Activated gamma-delta T cell (primary cell): ENCODE measurements at places on chromosomes 2 and 18.

DNA sequence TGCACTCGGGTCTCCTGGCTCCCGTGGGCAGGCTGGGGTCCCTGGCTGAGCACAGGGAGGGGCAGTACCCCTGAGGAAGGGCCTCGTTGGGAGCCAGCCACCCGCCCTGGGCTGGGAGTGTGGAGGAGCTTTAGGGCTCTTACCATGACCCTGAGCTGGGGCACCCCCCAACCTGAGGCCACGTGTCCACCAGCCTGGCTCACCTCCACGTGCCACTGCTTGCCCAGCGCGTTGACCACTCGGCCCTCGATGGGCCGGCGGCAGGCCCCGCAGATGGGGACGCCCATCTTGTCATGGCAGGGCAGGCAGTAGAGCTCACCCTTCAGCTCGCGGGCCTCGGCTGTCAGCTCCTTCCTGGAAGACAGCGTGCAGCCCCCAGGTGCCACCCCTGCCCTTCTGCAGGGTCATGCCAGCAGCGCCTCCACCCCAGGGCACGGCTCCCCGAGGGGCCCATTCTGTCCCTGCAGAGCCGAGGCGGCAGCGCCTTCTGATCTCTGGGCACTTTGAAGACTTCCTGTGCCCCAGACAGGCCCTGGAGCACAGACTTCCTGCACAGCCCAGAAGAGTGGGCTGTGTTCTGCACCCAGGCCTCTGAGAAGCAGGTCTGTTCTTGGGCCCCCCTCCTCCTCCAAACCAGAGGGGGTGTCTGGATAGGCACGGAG, 4.0 kb upstream of the GPR17 start:
- DNase-seq: no peak

- no peak for DNase-seq
These were observed 164.9 kb downstream of the INHBB start for GRCh38 chr2:120510751-120511395.

- no peak for DNase-seq
These were observed 1.2 kb downstream of the NEMP2 start for GRCh38 chr2:190533175-190533967.

- DNase-seq: no peak
These were observed 385.4 kb upstream of the SYT4 start for GRCh38 chr18:43662657-43663056.

DNA sequence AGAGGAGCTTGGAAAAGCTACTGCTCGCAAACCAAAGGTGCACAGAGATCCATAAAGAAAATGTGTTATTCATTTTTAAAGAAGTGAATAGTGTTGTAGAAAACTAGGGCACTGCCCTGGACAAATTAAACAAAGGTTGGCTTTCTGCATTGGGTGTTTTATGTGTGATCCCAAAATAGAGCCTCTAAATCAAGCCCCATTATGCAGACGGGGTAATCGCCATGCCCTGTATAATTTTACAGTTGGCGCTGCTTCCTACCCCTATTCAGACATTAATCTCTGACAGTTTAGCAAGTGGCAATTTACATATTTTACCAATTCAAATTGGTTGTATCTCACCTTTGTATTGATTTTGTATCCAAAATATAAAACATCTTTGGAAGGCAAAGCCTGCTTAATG, 109.1 kb downstream of the PID1 start:
- DNase-seq: no peak

GRCh38 chr2:8612734-8613179, 69.1 kb upstream of the ID2 start:
- DNase-seq: no peak

- no peak for DNase-seq
These were observed 75.5 kb upstream of the LPIN2 start for GRCh38 chr18:3088449-3088848.

- no peak for DNase-seq
These were observed 530.8 kb upstream of the ZNF804A start for GRCh38 chr2:184067502-184067901.

GRCh38 chr2:133477616-133477990, 90.7 kb downstream of the NCKAP5 start:
- DNase-seq: no peak

GRCh38 chr2:73386342-73386868, 769 bp downstream of the ALMS1 start:
- DNase-seq: no peak

DNA sequence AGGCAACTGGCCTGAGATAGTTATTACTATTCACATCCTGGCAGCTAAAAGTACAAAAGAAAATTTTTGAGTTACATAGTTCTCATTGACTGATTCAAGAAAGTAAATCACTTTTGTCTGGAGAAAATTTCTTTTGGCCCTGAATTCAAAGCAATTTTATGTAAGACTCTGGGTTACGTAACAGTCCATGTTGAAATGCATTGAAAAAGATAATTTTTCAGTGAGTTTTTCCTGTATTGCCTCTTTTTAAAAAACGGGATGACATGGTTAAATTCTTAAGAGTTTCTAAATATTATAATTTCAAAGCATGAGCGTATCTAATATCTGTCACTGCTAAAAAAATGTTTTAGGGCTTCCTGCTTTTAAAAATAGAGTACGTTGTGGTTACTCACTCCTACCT, 72.7 kb downstream of the ANKRD12 start:
- DNase-seq: no peak

- DNase-seq: no peak
These were observed 86.3 kb downstream of the ZFP36L2 start for GRCh38 chr2:43139996-43140621.

GRCh38 chr2:219957820-219958219, 330.4 kb downstream of the SLC4A3 start:
- DNase-seq: no peak

DNA sequence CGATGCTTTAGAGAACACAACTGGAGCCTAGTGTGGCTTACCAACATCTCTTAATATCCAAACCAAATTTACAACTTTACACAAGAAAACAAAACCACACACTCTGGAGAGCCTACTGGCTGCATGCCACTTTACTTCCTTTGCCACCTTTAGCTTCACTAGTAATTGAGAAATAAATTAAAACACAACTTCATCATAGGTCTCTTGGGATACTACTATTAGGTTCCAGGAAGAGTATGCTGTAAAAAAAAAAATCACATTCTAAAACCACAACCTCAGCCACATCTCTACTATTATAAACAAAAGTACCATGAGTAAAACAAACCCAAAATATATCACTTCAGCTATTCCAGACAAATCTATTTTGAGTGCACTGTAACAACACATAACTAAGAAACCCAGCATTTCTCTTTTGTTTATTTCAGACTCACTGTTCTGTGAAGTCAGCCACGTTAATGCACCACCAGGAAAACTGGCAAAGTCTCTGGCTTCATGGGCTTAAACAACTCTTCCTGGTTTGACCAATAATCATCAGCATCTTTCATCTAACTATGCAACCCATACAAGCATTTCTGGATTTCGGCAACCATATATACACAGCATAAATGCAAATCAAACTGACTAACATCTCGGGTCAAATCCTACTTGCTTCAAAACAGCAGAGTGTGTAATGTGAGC, 59.1 kb downstream of the REV1 start:
- DNase-seq: no peak

DNA sequence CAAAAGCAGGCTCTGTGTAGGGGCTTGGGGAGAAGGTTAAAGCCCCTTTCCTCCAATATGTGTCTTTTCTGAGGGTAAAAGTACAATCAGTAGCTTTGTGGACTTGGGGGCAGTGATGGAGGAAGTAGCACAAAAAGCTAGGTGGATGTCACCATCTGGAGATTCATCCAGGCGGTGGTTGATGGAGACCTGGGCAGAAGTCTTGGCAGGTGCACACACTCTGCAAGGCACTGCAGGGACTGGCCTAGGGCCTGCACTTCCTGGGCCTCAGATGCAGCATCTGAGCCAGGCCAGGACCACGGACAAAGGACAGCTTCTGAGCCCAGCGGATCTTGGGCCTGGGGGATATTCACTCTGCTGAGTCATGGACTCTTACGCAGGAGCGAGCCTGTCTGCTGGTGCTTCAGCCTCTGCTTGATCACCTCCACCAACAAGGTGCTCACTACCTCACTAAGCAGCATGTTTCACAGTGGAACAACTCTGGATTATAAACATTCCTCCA, 391.1 kb downstream of the TNS1 start:
- no peak for DNase-seq
